Right renal cortex interstitium (tissue), 3 donors: ENCODE measurements at places on chromosomes 1 and 21. TPM values are rescaled to one million over a fixed set of nuclear protein-coding genes. Genes with fewer than 3 reads are reported as not detected.

GRCh38 chr1:246608616-246609376 lies 42.5 kb downstream of the CNST start:
- DNase-seq = no peak

The AMY1B gene
- 0.12 TPM for polyA plus RNA-seq

The MLLT11 gene
- polyA plus RNA-seq = 25.4 TPM

The FAM163A gene
- 0.85 TPM for polyA plus RNA-seq

- no peak for DNase-seq
Observed at GRCh38 chr1:231883382-231883781, 256.8 kb downstream of the DISC1 start.
